ENCODE measurements at places on chromosomes 11 and 22.

DNA sequence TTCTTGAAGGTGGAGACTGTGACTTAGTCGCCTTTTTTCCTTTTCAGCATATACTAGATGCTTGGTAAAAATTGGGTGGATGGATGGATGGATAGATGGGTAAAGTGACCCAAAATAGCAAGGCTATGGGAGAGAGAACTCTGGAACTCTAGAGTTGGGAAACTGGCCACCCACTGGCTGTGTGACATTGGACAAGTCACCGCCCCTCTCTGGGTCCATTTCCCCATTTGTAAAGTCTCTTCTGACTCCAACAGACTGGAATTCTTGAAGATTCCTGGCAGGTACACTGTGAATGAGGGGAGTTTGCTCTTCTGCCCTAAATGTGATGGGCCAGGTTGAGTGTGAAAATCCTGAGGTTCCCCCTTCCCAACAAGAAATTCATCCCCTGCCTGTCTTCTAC lies 8.0 kb downstream of the TKFC start:
- DNase-seq, result no peak

DNA sequence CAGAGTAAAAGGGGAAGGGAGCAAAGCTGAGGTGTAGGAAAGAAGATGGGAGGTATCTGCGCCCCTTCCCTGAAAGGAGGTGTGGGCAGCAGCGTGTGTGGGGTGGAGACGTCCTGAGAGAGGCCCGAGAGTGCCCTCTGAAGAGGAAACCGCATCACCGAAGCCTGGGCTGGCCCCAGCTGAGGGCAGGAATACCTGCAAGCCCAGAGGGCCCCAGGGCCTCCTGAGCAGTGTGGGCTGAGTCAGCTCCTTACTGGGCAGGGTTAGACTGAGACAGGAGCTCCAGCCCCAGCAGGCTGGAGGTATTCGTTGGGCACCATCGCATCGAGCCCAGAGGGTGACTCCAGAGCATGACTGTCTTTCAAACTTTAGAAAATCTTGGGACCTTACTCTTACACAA lies 534.0 kb upstream of the B3GAT1 start:
- no peak for DNase-seq

DNA sequence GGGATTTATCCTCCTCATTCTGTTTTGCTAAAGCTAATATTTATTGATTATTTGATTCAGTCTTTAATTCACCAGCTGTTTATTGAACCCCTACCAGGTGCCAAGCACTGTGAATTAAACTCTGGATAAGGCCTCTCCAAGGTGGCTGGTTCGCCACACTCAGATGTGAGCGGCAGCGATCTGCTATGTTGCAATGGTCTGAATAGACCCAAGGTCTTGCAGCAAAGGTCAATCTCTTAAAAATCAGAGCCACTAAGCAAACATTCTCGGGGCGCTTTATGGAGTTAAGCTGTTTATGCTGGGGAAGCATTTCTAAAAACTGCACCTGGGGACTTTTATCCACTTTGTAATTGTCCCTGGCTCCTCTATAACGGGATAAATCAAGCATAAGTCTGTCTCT lies 10.5 kb upstream of the TSPAN18 start:
- DNase-seq, result no peak

DNA sequence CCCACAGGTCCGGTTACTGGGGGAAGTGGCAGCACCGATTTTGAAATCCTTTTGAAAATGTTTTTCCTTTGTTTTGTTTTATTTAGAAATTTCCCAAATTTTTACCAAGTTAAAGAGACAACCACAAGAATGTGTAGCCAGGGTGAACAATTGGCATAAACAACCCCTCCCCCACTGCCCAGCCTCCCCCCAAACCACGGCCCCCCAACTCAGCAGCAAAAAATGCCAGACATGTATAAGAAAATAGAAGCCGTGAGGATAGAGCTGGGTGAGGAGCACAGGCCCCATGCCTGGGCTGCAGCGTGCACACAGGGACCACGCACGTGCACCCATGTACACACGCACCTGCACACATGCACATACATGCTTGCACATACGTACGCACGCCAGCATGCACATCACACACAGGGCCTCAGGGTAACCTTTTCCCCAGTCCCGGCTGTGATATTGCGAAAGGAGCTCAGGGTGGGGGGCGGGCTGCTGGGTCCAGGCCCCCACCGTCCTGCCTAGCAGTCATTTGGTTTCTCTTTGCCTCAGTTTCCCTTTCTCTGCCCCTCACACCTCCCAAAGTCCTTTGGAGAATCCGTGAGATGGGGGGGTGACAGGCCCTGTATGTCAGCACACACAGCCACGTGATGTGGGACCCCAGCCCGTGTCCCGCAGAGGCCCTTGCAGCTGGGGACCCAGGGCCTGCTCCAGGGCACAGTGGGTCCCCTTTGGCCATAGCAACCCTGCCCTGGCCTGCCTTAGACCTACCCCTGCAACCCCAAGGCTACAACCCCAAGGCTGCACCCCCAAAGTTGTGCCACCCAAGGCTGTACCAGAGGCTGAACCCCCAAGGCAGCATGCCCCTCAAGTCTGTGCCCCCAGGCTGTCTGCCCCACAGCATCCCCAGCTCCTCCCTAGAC lies 42.9 kb downstream of the IGF2 start:
- no peak for DNase-seq

GRCh38 chr11:129451524-129451923 lies 75.9 kb downstream of the BARX2 start:
- DNase-seq, result no peak

DNA sequence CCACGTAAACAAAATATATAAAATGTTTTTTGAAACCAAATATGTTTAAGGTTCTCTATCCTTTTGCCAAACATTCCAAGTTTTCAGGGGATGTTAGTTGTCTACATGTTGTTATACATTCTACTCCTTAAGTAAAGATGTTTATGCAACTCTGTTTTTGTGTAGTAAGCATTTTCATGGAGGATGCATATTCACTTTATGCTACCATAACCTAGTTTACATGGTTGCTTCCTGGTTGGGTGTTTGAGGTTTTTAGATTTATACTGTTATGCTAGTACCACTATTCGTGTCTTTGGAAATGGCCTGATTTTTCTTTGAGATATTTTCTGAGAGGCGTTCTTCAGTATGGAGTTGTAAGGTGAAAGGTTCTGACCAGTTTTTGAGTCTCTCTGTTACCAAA lies 131.1 kb upstream of the SORL1-AS1 start:
- no peak for DNase-seq

- DNase-seq, result no peak
Observed at GRCh38 chr11:108592591-108593213, 866 bp downstream of the EXPH5 start.

DNA sequence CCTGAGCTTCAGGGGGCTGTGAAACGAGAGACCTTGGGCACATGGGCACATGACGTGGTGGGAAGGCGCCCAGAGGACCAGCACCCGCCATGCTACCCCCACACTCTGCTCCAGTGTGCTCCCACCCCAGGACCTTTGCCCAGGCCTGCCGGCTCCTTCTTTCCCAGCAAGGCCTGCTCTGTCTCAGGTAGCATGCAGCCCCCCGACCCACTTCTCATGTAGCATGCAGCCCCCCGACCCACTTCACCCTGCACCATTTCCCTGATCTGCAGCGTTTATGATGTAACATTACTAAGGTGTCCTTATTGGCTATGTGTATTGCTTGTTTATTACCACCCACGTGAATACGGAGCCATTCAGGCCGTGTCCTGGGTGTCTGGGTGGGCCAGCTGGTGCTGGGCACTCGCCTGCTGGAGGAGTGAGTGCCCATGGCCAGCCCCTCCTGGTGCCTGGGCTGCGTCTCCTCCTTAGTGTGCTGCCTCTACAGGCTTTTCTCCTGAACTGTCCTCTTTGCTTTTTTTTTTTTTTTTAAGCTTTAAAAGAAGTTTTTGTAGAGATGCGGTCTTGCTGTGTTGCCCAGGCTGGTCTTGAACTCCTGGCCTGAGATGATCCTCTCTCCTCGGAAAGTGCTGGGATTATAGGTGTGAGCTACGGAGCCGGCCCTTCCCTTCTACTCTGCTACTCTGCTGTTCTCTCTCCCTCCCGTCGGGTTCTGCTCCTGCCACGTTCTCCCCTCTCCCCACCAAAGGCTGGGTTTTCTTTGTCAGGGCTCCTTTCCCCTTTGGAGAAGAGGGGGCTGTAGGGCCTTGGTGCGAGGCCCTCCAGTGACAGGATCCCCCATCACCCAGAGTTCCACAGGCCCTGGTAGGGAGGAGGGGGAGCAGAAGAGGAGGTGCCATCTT lies 29.4 kb downstream of the LRP5 start:
- DNase-seq, result no peak

DNA sequence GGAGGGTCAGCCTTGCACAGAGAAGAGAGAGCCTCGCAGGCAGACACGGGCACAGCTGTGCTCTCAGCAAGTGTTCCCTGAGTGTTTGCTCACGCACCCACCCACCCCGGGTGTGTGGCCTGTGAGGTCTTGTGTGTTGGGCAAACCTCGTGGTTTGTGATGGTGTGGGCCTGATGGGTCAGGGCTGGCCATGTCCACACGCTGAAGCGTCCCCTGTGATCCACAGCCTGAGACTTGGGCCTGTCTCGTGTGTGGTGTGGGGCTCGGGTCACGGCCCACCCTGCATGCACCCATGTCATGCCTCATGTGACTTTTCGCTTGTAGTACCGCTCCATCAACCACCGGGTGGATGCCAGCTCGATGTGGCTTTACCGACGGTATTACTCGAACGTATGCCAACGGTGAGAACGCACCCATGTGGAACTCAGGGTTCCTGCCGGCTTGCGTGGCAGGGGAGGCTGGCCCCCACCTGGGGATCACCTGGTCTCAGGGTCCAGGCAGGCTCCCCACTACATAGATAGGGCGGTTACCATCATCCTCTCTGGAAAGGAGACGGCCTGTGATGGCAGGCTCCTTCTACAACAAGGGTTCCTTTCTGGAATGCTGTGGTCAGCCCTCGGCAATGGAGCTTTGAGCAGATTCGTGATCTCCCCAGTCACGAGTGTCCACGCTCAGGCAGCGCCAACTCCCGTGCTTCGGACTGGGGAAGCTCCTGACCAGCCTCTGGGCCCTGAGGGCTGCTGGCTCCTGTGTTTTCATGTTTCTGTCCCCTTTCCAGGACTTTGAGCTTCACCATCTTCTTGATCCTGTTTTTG lies 5.9 kb downstream of the TPCN2 start:
- DNase-seq, result no peak

DNA sequence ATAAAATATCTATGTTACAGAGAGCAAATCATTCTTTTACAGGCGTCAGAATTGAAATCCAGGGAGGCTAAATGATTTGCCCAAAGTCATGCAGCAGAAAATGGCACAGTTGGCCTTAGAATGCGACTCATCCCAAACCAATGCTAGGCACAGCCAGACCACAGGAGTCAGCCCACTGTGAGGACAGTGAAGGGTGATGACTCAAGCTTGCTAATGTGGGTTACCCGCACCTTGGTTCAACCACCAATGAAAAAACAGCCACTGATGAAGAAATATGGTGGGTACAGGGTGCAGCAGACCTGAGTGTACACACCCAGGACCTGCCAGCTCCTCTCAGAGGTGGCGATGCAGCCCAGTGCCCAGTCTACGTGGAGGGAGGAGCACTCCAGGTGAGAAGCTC lies 89.7 kb downstream of the ZC3H12C start:
- no peak for DNase-seq

GRCh38 chr22:36383110-36383581 lies 4.6 kb downstream of the MYH9 start:
- DNase-seq, result no peak

DNA sequence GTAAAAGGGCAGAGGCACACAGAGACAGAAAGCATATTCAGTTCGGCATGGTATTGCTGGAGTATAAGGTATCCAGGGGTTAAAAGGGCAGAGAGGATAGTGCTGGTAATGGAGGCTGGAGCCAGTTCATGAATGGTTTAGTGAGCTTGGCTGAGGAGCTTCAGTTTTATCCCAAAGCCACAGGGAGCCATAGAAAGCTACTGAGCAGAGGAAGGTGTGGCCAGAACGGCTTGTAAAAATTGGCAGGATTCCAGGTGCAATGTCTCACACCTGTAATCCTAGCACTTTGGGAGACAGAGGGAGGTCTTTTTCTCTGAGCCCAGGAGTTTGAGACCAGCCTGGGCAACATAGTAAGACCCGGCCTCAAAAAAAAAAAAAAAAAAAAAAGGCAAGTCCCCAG lies 186.1 kb downstream of the MYO18B start:
- no peak for DNase-seq

DNA sequence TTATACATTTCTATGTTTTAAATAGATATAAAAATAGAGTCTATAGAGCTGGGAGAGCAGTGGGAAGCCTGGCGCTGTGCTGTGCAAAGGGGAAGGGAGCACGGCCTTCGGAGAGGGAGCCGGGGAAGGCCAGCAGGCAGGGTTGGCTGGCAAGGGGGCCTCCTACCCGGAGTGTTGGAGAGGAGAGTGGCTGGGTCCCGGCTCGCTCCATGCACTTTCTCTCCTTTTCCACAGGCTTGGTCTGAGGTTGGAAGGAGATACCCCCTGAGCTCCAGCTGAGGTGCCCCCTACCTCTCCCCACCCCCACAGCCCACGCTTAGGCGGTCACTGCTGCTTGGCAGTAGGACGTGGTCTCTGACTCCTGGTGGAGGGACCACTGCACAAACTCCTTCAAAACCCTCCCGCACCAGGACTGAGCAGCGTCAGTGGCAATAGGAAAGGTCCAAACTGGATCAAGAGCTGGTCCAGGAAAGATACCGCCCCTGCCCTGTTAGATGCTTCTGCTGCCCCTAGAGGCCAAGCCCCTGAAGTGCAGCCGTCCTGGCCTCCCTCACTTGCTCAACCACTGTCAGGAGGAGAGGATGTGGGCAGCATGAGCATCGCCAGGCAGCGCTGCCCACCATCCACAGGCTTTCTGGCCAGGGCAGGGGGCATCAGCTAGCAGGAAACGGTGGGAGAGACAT lies 52.9 kb downstream of the SYT13 start:
- no peak for DNase-seq

GRCh38 chr11:95790123-95790932 lies at the start of gene CEP57:
TSS of gene CEP57 (plus strand) at chr11:95790498. CDS start at chr11:95790699, 201 bp downstream.
- DNase-seq, result peak; percentile 83

- no peak for DNase-seq
Observed at GRCh38 chr11:126147208-126148111, 64.0 kb downstream of the RPUSD4 start.

DNA sequence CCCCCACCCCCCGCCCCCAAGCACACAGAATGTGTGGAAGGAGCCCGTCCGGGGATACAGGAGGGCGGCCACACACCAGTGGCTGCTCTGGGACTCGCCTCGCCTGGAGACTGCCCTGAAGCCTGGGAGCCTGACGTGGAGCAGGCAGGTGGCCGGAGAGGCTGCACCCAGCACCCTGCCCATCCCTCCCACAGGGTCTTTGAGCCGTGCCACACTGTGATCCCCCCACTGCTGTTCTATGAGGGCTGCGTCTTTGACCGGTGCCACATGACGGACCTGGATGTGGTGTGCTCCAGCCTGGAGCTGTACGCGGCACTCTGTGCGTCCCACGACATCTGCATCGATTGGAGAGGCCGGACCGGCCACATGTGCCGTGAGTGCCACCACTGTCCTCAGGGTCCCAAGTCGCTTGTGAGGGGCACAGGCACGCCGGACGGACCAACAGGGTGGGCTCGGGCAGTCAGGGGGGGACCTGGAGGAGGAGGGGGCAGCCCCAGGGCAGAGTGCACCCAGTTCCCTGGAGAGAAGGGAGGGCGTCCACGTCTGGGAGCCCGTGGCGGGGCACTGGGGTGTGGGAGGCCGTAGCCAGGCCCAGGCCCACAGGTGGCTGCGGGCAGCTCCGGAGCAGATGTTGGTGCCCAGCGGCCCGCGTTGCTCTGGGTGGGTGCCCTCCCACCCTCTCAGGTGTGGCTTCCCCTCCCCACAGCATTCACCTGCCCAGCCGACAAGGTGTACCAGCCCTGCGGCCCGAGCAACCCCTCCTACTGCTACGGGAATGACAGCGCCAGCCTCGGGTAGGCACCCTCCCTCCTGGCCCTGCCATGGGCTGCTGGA lies 27.0 kb upstream of the MUC5B start:
- no peak for DNase-seq

Measured in SK-N-MC (cell line).